ENCODE measurements at places on chromosomes 6 and 20. TPM values are rescaled to one million over a fixed set of nuclear protein-coding genes. Genes with fewer than 3 reads are reported as not detected.

GRCh38 chr6:147614501-147614900 is 106.0 kb downstream of the SAMD5 start:
- no peaks in the 10 kb centered on the region for H3K36me3 ChIP-seq
- no peak for DNase-seq
- no peak overlapping the region for H3K4me3 ChIP-seq

DNA sequence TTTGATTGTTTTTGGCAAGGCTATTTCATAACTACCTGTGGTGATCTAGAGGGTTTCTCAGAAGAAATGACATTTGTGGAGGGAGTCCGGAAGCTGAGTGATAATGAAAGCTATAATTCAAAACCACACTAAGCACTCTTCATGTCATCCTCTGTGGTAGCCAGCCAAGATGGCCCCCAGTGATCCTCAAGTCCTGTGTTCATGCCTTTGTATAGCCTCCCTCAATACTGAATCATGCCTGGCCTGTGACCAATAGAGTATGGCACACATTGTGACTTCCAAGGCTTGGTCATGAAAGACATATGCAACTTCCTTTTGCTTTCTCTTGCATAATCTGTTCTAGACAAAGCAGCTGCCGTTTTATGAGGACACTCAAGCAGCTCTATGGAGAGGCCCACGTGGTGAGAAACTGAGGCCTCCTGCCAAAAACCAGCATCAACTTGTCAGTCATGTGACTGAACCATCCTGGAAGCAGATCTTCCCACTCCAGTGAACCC is 12.8 kb upstream of the DNAAF9 start:
- H3K27ac ChIP-seq: peak overlapping the region; percentile 78
- no peaks in the 10 kb centered on the region for H3K27me3 ChIP-seq
- H3K4me1 ChIP-seq: peaks cover 6% of the 10 kb centered on the region
- H3K4me3 ChIP-seq: no peak overlapping the region
- peak; percentile 51 for DNase-seq

DNA sequence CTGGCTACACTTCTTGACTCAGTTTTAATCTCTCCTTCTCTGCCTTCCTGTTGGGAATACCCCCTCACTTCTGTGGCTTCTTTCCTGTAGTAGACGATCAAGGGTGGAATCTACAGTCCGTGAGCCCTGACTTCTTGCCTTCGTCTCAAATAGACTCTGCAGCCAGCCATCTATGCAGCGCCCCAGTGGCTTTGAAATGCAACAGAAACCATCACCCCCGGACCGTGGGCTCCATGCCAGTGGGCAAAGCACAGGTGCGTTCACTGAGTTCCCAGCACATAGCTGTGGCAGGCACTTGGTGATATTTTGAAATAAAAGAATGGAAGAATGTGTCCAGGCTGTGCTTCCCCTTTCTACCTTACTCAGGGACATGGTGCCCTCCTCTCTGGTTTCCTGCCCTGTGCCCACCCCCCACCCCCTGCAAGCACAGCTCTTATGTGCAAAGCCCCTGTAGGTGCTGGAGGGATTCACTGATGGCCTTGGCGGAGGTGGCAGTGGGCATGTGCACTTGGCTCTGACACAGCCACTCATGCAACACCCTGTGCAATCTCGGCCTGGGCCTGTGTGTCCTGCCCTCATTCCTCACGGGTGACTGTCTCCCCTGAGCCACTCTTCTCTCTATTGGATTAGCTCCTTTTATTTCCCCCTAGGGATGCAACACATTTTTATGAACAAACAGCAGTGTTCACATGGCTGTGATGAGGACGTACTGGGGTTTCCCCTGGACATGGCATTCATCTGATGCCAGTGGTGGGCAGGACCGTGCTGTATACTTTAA is 5.5 kb upstream of the CDSN start:
- DNase-seq: no peak
- H3K27ac ChIP-seq: no peak overlapping the region
- H3K4me3 ChIP-seq: no peak overlapping the region
- peaks cover 5% of the 10 kb centered on the region for H3K4me1 ChIP-seq

GRCh38 chr6:111973927-111974639 is 79.8 kb upstream of the CCN6 start:
- peaks cover 4% of the 10 kb centered on the region for H3K36me3 ChIP-seq
- peak overlapping the region; percentile 93 for H3K27ac ChIP-seq
- no peaks in the 10 kb centered on the region for H3K27me3 ChIP-seq
- no peak for DNase-seq
- peaks cover 71% of the 10 kb centered on the region for H3K4me1 ChIP-seq
- H3K4me3 ChIP-seq: peak overlapping the region; percentile 46

DNA sequence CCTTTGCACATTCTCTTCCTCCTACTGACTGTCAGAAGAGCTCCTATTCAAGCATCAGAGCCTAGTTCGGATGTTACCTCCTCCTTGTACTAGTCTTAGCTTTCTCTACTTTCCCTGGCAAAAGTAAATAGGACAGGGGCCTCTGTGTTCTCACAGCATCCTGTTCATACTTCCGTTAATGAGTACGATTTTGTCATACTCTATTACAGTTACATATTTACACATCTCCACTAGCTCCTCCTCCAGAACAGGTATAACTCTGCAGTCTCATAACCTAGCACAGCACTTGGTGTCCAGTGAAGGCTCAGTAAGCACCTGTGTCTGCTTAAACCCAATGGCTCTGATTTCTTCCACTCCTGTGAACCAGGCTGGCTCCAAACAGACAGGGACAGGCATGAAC is 7.0 kb downstream of the ELMO2 start:
- H3K27ac ChIP-seq: peak overlapping the region; percentile 52
- H3K4me1 ChIP-seq: peaks cover 55% of the 10 kb centered on the region
- peaks cover 9% of the 10 kb centered on the region for H3K36me3 ChIP-seq
- no peak for DNase-seq
- no peaks in the 10 kb centered on the region for H3K27me3 ChIP-seq

- DNase-seq: peak; percentile 44
- H3K36me3 ChIP-seq: no peaks in the 10 kb centered on the region
- no peak overlapping the region for H3K27ac ChIP-seq
Observed at GRCh38 chr6:43702534-43703440, 15.2 kb upstream of the MRPS18A start.

Gene PDE7B
- total RNA-seq: 0.50 TPM

Gene FOXF2
- not detected for total RNA-seq

Gene PPIL1
- total RNA-seq: 58.4 TPM

Gene RIPOR2
- 80.0 TPM for total RNA-seq

Gene ELOVL4
- 2.2 TPM for total RNA-seq

Gene GPLD1
- total RNA-seq: 0.74 TPM

Gene LPIN3
- total RNA-seq: 1.8 TPM

Gene SH3BGRL2
- total RNA-seq: 5.2 TPM

Gene MUC22
- total RNA-seq: not detected

Gene BMP6
- not detected for total RNA-seq

Gene SDC4
- 24.6 TPM for total RNA-seq

All from activated naive CD8-positive, alpha-beta T cell treated with anti-CD3 and anti-CD28 coated beads for 36 hours (primary cell).